ENCODE measurements at places on chromosomes 1 and 21. TPM values are rescaled to one million over a fixed set of nuclear protein-coding genes. Genes with fewer than 3 reads are reported as not detected.

The SETSIP gene
- total RNA-seq: 0.29 TPM

The PLK3 gene
- 33.7 TPM for total RNA-seq

The ARHGAP30 gene
- not detected for total RNA-seq

The HTR6 gene
- not detected for total RNA-seq

The BSND gene
- total RNA-seq: not detected

The CYP4Z1 gene
- not detected for total RNA-seq

The KRTAP19-2 gene
- not detected for total RNA-seq

The FCRL2 gene
- not detected for total RNA-seq
